Subcutaneous preadipocyte (primary cell): ENCODE measurements at places on chromosomes 1 and 21. TPM values are rescaled to one million over a fixed set of nuclear protein-coding genes. Genes with fewer than 3 reads are reported as not detected.

Gene CD52
- 0.98 TPM in 1 of 2 replicates, not detected in the other for total RNA-seq

Gene URB1
- total RNA-seq, result 26.5 and 41.6 TPM in 2 replicates

Gene C1orf105
- total RNA-seq, result not detected in 2 replicates

Gene AVPR1B
- not detected in 2 replicates for total RNA-seq

Gene SLC30A10
- total RNA-seq, result not detected in 2 replicates

Gene KCND3
- under 0.01 and 0.37 TPM in 2 replicates for total RNA-seq

Gene SPRR3
- not detected in 2 replicates for total RNA-seq
